ENCODE measurements at places on chromosomes 5 and 9. TPM values are rescaled to one million over a fixed set of nuclear protein-coding genes. Genes with fewer than 3 reads are reported as not detected.

- no peak for DNase-seq
Measured at GRCh38 chr5:158414333-158414762, 555.4 kb upstream of the CLINT1 start.

- DNase-seq: no peak
Measured at GRCh38 chr5:160385496-160385895, 14.4 kb downstream of the FAM200C start.

- DNase-seq: no peak
Measured at GRCh38 chr9:37926737-37927118, 22.8 kb upstream of the SLC25A51 start.

DNA sequence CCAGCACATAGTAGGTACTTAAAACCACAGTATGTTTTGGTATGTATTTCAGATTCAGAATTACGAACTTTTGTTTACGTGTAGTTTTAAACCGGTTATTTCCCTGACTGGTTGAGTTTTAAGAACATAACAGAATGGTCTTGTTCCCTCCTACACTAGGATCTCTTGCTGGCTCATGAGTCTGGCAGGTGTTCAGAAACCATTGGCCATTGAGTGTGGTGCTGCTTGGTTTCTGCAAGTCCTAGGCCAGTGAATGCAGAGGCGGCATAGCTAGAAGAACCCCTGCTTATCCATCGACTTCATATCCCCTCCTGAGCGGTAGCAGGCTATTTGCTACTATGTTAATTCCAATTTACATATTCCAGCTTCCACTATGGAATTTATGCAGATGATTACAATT lies 65.6 kb downstream of the GPR21 start:
- DNase-seq: no peak

DNA sequence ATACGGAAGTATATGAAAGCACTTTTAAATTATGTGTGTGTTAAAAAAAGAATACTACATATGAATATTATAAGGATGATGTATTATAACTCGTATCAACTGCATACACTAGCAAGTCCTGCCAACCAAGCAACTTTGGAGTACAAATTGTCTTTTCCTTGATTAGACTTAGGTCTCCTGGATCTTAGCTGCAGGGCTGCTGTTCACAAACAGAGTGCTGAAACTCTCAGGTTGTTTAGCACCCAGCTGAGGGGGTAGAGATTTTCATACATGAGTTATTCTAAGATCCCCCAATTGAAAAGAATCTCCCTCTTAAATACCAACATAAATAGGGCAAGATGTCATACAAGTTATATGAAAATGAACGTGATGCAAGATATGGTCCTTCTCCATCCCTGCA lies 149.8 kb upstream of the TNC start:
- no peak for DNase-seq

DNA sequence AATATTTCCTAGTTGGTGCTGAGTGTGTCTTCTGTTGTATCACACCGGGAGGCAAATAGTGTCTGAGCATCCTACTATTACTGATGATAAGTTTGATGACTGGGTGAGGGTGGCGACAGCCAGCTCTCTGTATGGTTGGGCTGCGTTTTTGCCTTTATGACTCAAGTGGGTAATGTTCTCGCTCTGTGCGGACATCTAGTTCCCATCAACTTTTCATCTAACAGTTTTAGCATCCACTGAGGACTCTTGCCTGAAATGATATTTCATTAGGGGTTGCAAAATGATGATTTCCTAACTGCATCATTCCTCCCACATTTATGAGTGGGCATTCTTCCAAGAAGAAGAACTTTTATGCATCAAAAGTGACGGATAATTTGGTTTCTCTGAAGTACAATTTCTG lies 26.5 kb downstream of the HMCN2 start:
- no peak for DNase-seq

DNA sequence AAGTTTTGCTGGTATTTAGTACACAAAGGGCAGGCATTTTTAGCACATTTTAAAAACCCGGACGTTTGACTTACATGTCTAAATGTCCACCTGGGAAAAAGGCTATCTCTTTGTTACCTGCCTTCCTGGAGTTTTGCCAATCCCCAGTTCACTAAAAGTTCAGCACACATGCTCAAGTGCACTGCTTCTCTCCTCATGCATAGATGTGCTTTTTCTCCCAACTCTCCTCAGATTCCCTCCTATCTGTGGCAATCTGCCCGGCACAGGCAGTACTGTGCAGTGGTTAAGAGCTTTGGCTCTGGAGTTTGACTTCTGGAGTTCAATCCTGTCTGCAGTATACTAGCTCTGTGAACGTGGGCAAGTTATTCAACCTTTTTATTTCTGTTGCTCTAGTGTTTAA lies 8.3 kb upstream of the CCNO start:
- no peak for DNase-seq

DNA sequence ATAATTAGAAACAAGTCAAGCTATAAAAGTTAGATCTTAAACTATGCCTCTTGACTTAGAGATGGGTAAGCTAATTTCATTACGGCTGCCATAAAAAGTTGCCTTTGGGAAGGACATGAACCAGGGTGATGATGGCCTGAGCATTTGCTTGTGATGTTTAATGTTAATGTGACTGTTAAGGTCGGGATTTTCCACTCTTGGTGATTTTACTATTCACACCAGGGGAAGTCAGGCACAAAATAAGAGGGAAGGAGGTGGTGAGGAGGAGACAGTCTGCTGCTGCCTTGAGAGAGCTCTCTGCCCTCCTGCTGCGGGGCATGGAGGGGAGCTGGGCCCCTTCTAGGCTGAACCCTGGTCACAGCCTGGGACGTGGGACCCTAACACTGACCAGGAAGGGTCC lies 34.4 kb downstream of the AHRR start:
- no peak for DNase-seq

- no peak for DNase-seq
Measured at GRCh38 chr9:7963026-7963425, 163.4 kb upstream of the DMAC1 start.

SFXN1 gene
- 93.0 TPM for total RNA-seq

GRCh38 chr9:2495221-2496005 lies 126.2 kb upstream of the VLDLR start:
- no peak for DNase-seq

GRCh38 chr9:642014-642413 lies 199.5 kb upstream of the DMRT1 start:
- DNase-seq: no peak

Data from naive thymus-derived CD8-positive, alpha-beta T cell (primary cell).